ENCODE measurements at places on chromosomes 13 and 19. TPM values are rescaled to one million over a fixed set of nuclear protein-coding genes. Genes with fewer than 3 reads are reported as not detected.

DNA sequence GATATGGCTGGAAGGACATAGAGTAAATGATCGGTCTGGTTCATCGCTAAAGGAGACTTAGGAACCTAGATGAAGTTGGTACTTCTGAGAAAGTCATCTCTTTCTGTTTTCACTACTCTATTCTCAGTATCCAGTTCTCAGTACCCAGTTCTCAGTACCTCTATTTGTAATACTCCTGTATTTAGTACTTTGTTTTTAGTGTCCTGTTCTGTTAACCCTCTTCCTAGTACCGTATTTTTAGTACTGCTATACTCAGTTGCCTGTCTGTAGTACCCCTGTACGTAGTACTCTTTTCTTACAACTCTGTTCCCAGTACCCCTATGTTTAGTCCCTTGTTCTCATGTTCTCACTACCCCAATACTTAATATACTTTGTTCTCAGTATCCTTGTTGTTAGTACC lies 1.2 kb downstream of the RFXAP start:
- DNase-seq: no peak

The YIPF2 gene
- total RNA-seq: 58.2 TPM

The KLK1 gene
- total RNA-seq: 2.1 TPM

GRCh38 chr19:29367791-29368222 lies 154.9 kb upstream of the UQCRFS1 start:
- peak; percentile 23 for DNase-seq

DNA sequence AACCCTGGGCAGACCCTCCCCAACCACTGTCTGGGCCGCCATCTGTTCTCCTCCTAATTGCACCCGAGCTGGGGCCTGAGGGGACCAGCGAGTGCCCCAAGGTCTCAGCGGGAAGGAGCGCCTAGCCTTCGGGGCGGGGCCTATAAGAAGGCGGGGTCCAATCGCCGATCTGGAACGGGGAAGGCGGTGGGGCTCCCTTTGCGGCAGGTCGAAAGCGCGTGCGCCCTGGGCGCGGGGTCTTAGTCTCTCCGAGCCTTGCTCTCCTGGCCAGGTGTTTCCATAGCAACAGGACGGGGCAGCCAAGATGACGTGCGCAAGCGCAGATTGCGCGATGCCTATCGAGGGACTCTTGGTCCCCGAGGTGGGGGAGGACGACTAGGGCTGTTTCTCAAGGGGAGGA lies 2.8 kb downstream of the MAST1 start:
- DNase-seq: peak; percentile 98

DNA sequence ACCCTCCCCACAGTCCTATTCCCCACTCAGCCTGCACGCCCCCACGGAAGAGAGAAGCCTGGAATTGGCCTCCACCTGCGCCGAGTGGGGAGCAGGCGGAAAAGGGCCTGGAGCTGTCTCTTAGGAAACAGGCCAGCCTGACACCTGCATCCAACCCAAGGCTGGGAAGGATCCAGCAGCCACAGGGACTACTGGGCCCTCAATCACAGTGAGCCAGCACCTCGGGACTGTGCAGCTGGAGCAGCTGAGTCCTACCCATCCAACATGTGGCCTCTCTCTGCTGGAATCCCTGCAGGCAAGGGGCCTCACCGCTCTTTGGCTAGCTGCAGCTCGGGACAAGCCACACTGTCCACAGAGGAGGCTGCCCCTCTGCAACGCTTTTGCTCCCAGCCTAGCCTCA lies 8.3 kb upstream of the EPHX3 start:
- DNase-seq: no peak

GRCh38 chr19:925526-926322 lies at the start of gene ARID3A:
TSS of gene ARID3A (plus strand) at chr19:926035. CDS start at chr19:929529, 3,494 bp downstream.
- peak; percentile 88 for DNase-seq

DNA sequence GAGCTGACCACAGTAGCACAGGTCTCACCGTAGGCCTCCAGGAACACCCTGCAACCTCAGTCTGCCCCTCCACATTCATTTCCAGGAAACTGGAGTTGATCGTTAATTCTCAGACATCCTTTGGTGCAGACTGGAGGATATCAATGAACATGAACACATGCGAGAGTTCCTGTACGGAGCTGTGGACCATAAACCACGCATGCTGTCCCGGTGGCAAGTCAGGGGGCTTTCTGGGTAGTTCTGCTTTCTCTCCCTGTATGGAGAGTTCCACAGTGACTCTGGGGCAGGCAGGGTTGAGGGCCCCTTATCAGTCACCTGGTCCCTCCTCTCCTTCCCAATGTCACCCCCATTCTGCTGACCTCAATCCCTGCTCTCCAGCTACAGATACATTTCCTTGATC lies 55.5 kb upstream of the URI1 start:
- no peak for DNase-seq

The CTXN1 gene
- total RNA-seq: 22.7 TPM

GRCh38 chr13:111939666-111940278 lies 127.2 kb upstream of the SOX1 start:
- peak; percentile 5 for DNase-seq

The CGB5 gene
- total RNA-seq: not detected

- DNase-seq: no peak
These were observed 992.6 kb downstream of the PCDH9 start for GRCh38 chr13:66237411-66238062.

The PRODH2 gene
- total RNA-seq: not detected

DNA sequence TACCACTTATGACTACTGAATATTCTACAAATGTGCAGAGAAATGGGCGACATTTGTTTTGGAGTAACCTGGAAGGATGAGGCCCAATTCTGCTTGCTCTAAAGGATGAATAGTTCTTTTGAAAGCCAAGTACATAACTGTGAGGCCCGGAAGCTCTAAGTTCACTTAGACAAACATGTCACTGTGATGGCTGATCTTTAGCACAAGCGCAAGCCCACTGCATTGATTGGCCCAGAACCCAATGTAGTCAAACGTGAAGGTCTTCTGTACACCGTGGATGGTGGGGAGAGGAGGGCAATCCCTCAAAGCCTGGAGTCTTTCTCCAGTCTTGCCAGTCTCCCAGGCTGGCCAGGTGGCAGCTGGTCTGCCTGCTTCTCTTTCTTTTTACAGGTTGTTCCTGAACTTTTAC lies 139.6 kb downstream of the RFC3 start:
- no peak for DNase-seq

DNA sequence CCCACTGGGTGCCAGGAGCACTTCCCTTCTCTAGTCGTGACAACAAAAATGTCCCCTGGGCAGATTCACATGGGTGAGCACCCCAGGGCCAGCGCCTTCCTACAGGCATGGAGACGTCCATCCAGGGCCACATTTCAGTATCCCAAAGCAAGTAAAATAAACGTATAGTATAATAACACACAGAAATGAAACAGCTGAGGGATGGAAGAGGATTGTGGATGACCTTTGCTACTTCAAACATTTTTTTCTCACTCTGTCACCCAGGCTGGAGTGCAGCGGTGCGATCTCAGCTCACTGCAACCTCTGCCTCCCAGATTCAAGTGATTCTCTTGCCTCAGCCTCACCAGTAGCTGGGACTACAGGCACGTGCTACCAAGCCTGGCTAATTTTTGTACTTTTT lies 28.2 kb downstream of the CILP2 start:
- no peak for DNase-seq

DNA sequence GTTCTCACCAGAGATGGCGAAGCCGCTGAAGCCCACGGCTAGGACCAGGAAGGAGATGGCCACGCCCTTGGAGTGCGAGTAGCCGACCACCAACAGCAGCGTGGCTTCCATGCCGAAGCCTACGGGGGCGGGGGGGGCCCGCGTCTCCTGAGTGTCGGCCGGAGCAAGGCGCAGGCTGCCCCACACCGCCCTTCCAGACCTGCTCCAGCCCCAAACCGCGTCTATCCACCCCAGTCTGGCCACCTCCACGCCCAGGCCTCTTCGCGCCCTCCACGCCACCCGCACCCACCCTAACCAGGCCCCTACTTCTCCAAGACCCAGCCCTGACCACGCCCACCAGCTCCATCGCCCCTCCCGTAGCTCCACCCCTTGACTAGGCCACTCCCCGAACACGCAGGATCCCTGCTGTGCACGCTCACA lies 6.2 kb downstream of the GFY start:
- DNase-seq: no peak

GRCh38 chr19:6707011-6707657 lies 13.3 kb downstream of the C3 start:
- no peak for DNase-seq

The ZNF433 gene
- 2.4 TPM for total RNA-seq

- no peak for DNase-seq
These were observed 72.1 kb downstream of the SLITRK1 start for GRCh38 chr13:83810136-83810535.

DNA sequence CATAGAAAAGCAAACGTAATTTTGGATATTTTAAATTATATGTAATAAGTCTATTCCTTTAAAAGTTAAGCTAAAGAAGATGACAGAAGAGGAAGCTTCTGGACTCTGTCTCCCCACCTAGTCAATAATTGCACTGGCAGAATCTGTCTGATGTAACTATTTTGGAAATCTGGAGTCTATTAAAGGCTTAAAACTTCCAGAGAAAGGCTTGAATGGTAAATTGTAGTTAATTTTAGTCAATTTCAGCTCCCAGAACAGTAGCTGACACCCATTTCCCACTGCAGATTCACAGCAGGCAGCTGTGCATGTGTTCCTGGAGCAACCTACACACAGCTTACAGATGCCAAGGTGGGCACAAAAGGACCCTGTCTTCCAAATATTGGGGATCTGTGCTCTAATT lies 304.1 kb downstream of the PCDH20 start:
- DNase-seq: no peak

DNA sequence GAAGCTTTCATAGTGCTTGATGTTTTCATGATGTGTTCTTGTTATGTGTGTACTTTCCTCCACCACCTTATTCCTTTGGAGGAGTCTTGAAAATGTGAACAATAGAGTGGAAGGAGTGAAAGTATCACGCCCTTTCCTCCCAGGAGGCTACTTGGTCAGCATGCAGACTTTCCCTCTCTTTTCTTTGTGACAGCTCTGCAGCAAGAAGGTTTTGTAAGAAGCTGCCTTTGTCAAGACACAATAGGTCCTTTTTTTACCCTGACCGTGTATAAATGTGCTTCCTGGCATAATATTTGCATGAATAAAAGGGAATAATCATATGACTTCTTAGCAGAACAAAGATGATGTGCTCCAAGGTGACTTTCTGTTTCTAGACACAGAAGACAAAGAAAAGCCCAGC lies 882.6 kb upstream of the SLITRK5 start:
- DNase-seq: no peak

The MAP3K10 gene
- 19.0 TPM for total RNA-seq

The RPL18A gene
- total RNA-seq: 2,837 TPM

DNA sequence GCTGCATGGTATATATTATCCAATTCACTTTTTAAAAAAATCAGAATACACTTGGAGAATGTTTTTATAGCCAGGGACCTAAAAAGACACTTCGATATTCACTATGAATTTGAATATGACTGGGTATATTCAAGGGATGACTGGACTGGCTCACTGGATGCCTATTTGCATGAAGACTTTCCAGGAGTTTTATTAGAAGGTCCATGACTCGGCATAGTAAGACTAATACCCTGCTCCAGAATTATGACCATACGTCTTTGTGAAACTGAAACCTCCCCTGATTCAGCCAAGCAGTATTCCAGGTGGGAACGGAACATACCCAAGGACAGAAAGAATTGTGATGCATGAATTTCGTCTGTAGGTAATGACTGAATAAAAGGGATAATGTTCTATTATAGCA lies 3.9 kb upstream of the FAM216B start:
- no peak for DNase-seq

The SLC7A10 gene
- total RNA-seq: 2.5 TPM

GRCh38 chr19:55678121-55678671 lies 3.2 kb downstream of the EPN1 start:
- no peak for DNase-seq

DNA sequence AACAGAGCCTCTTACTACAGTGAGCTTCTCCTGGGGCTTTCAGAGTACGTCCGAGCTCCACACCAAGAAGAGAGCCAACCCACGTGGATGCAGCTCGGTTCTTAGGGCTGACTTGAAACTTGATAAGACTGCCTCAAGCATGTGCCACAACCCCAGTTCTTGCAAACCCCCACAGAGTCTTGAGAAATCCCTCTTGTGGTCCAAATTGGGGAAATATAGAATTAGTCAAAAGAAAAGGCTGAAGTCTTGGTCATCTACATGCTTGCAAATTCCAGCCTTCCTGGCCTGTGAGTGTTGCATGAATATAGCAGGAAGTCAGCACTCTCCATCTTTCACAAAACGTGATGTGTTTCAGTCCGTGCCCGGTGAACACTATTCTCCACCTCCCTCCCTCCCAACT lies 95.2 kb downstream of the GGACT start:
- no peak for DNase-seq

The ZIK1 gene
- total RNA-seq: 28.1 TPM

The DAND5 gene
- total RNA-seq: 0.11 TPM

DNA sequence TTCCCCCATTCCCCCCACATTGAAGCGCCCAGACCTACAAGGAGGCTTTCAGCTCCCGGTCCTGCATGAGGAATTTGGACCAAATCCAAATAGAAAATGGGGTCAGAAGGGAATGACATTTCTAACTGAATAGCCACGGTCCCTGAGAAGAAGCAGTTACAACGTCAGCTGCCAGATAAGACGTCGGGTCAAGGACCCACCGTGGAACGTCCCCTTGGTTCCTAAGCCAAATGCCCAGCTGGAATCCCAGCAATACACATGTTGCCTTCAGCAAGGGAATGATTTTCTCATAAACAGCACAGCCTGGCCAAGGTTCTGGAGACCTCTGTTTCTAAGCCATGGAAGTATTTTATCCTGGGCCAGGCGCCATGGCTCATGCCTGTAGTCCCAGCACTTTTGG lies 109.1 kb upstream of the PEG3 start:
- no peak for DNase-seq

- DNase-seq: peak; percentile 96
These were observed 545 bp downstream of the NACC1 start for GRCh38 chr19:13118424-13119193.

The FGF14 gene
- 0.22 TPM for total RNA-seq

The C19orf33 gene
- total RNA-seq: 1.2 TPM

DNA sequence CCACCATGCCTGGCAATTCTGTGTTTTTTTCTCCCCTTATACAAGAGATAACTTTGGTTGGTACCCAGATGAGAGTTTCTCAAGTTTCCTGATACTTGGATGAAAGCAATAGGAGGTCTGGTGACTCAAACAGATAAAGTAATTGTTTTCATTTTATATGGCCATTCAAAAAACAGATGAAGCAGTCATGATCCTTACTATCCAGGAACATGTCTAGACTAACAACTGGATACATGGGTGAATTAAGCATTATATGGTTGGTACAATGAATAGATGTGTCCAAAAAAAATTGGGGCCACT lies 8.5 kb downstream of the ZNF430 start:
- DNase-seq: no peak

DNA sequence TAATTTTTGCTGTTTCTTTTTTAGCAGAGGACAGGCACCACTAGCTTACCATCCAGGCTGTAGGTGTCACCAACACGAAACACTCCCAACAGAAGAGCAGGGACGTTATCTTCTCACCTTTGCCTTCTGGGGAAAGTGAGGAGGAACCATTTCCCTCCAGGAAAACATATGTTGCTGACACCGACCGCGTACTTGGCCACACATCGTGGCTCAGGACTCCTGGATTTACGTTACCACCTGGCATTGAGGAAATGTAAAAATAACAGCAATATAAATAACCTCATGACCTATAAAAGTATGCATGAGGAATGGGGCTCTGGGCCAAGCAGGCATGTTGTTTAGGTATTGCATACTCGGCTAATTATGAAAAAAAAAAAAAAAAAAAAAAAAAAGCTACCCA lies 525.1 kb downstream of the MYO16 start:
- no peak for DNase-seq

The CD33 gene
- 0.09 TPM for total RNA-seq

GRCh38 chr19:28443361-28443760 lies 769.6 kb downstream of the UQCRFS1 start:
- DNase-seq: no peak

- no peak for DNase-seq
These were observed at the start of gene TBCB for GRCh38 chr19:36115453-36116343. TSS of gene TBCB (plus strand) at chr19:36115468. CDS start at chr19:36115561, 93 bp downstream.

Data from H9 (cell line).